B cell (primary cell): ENCODE measurements at places on chromosomes 16 and 17. TPM values are rescaled to one million over a fixed set of nuclear protein-coding genes. Genes with fewer than 3 reads are reported as not detected.
A peak's percentile ranks its signal among the peaks of the same experiment; 100 is the strongest.

DNA sequence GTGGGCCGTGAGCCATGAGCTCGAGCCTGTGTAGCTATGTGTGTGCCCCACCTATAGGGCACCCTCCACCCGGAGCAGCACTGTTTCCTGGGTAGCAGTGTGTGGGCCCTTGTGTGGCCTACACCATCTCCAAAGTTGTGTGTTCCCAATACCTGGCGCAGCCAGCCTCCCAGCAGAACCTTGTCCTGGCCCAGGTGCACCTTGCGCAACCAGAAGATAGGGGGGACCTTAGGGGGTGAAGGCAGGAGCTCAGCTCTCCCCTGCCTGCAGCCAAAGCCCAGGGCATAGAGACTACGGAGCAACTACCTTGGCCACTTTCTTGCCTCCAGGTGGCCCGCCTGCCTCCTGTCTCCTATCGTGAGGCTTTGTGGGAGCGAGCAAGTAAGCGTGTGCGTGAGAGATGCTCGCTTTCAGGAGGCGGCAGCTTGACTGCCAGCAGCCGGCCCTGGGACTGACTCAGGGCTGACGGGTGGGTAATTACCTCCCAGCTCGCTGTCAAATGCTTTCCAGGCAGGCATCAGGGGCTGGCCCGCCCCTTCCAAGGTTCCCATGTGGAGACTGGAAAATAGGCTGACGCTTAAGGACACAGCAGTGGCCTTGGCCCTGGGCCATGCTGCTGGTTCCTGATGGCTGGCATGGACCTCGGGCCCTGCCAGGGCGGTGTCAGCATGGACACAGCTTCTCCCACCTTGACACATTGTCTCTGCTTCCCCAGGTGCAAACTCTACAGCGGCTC, 19.0 kb downstream of the TRAF7 start:
- DNase-seq = no peak

- DNase-seq = no peak
These were observed 141.8 kb downstream of the KATNIP start for GRCh38 chr16:27691721-27692120.

DNA sequence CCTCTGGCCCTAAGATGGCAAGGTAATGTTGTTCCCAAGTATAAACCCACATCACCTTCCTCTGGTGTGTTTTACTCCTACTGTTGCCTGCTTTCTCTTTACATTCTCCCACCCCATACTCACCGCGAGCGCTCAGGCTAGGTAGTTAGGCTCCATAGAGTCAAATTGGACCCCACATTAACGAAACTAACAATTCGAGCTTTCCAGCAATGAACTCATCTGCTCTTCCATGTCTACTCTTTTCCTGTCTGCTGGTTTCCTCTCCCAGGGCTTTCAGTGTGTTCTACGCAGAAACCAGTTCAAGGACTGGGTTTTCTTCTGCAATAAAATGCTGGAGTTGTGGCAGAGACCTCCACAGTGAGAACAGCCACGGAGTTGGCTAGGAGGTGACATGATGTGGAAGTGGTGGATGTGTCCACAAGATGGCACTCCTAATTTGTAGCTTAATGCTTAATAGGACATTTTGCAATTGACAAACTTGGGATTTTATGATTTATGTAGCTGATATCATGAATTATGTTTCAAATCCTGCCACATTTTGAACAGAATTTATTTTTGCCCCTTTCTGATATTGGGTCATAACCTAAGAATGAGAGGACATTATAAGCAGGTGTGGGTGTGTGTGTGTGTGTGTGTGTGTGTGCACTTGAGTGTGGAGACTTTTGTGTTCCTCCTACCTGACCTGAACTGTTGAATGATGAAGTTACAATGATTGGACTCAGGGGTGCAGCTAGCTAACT, 2.2 kb upstream of the UQCRC2 start:
- peak; percentile 55 for DNase-seq

GRCh38 chr16:4011225-4011939, 104.9 kb downstream of the ADCY9 start:
- DNase-seq = no peak

GRCh38 chr17:12407495-12408252, 258.0 kb upstream of the MYOCD start:
- DNase-seq = no peak

- no peak for DNase-seq
These were observed 237.6 kb upstream of the SOX9 start for GRCh38 chr17:71883258-71883657.

Gene PFAS
- polyA plus RNA-seq = 22.3 and 31.4 TPM in 2 replicates

- peak; percentile 47 for DNase-seq
These were observed 19.3 kb downstream of the CNTROB start for GRCh38 chr17:7951143-7951792.

Gene CEP295NL
- polyA plus RNA-seq = 0.09 TPM in 1 of 2 replicates, not detected in the other

Gene TP53I13
- polyA plus RNA-seq = 271 and 287 TPM in 2 replicates

- DNase-seq = no peak
These were observed 593 bp downstream of the GFER start for GRCh38 chr16:1984347-1985225.

DNA sequence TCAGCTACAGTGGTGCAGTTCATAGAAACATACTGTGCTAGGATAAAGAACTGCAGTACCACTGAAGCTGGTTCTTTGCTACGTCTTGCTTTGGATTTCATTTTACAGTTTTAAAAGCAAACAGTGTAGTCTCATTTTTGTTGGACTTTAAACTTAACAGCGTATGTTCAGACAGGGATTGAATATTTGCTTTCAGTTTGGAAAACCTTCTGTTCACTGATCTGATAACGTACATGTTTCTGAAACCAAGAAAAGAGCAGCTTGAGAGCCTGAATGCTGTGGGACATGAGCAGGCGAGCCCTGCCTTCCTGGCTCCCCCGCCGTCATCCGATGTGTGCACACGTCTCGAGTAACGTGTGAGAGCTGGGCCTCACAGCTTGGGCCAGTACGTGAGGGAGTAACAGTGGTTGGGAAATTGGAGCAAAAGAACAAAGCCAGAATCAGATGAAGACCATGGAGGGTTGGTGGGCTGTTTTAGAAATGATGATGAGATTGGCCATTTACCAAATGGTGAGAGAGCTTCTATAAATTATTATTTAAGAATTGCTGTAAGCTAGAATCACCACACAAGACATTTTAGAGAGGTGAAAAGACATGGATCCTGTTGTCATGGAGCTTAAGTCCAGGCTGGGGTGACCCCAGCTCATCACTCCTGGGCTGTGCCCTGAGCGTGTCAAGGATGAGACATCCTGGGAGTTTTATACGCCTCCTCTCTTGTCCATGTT, 20.8 kb upstream of the CLEC18C start:
- DNase-seq = no peak

DNA sequence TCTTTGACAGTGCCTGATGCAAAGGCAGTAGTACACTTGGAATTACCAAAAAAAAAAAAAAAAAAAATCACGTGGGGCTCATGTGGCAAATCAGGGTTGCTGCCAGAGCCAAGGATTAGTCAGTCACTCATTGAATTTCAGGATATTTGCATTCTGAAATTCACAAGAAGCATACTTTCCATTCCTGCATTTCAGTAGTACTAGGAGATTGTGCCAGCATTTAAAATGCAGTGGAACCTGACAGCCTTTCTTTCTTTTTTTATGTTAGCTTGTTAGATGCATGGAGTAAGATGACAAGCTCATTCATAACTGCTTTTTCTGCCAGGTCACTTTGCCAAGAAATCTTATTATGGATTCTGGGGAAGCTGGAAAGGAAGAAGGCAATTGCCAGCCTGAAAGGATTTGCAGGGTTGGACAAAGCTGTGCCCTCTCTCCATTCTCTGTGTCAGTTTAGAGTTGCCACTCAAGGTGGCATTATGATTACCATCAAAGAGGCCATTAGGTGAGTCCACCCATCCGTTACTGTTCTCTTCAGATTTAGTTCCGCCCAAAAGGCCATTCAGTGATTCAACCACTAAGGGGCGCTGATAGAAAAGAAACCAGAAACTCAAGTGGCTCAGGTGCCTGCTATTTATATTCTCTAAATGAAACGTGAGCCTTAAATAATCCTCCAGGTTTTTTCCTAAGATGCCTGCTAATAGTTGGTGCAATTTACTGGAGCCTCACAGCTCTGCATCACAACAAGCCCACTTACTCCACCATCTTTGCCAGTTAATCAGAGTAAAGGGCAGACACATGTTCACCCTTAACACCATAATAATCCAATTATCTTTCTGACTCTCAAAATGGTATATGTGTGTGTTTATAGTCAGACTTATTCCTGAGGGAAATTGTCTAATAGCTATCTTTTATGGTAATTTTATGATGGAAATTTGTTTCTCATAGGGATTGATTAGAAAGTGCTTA, 59.0 kb downstream of the TANGO6 start:
- no peak for DNase-seq

DNA sequence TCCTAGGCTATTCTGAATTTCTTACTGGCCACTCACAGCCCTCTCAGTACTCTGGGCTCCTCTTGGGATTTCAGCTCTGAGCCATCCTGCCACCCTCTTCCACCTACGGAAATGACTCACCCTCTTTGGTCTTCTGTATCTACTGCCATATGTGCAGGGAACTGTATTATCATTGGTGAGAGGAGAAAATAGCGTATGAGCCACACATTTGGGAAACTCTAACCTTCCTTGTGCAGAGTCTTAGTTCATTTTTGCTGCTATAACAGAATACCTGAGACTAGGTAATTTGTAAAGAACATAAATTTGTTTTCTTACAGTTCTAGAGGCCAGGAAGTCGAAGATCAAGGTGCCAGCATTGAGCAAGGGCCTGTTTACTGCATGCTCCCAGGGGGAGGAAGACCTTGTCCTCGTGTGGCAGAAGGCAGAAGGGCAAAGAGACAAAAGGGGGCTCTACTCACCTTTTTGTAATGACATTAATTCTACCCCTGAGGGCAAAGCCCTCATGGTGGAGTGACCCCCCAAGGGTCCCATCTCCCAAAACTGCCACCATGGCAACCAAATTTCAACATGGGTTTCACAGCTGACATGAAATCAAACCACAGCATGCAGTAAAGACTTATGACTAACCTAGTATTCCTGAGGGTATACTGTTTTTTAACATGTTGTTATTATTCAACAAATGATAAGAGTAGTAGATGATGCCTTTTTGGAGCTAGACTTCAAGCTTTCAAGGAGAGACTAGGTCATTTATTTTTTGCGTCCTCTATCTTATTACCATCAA, 191.8 kb downstream of the PRKCA start:
- no peak for DNase-seq

DNA sequence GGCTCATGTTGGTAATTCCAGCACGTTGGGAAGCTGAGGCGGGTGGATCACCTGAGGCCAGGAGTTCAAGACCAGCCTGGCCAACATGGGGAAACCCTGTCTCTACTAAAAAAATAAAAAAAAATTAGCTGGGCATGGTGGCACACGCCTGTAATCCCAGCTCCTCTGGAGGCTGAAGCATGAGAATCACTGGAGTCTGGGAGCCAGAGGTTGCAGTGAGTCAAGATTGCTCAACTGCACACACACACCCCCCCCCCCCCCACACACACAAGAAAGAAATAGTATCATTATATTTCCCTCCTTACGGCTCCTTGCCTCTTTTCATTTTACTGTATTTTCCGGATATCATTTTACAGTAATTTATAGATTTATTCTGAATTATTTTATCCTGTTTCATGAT, 963.1 kb upstream of the GOT2 start:
- DNase-seq = no peak

GRCh38 chr17:72587773-72588511, 467.1 kb downstream of the SOX9 start:
- DNase-seq = no peak

GRCh38 chr16:59164461-59164860, 430.3 kb upstream of the GOT2 start:
- DNase-seq = no peak

Gene ACBD4
- polyA plus RNA-seq = 30.4 and 36.8 TPM in 2 replicates
